ENCODE measurements at places on chromosomes 3 and 15.

GRCh38 chr3:113783980-113784379 is 37.1 kb downstream of the ATP6V1A start:
- no peak for DNase-seq

DNA sequence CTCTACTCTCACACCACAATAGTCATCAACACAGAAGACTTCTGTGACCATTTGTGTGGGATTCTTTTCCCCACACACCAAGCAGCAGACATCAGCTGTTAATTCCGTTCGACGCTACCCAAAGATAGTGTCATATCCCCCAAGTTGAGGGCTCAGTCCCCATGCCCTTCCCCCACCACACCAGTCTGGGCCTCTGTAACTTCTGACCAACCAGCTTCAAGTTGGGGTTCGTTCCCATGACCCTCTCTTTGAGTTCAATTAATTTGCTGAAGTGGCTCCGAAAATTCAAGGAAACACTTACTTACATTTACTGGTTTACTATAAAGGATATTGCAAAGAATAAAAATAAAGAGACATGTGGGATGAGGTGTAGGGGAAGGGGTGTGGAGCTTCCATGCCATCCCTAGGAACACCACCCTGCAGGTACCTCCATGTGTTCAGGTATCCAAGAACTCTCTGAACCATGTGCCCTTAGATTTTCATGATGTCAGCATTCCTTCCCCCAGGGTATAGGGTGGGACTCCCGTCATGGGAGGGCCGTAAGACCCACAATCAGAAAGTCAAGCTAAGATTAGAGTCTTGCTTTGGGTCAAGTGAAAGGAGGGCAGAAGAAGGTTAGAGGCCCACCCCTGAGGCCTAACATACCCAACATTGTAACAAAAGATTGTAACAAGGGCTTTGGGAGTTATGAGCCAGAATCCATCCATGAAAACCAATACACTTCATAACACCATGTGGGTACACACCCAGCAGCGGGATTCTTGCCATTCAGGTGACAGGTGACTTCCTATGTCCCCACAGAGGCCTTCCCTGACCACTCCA is 82.7 kb downstream of the BTLA start:
- DNase-seq = no peak

DNA sequence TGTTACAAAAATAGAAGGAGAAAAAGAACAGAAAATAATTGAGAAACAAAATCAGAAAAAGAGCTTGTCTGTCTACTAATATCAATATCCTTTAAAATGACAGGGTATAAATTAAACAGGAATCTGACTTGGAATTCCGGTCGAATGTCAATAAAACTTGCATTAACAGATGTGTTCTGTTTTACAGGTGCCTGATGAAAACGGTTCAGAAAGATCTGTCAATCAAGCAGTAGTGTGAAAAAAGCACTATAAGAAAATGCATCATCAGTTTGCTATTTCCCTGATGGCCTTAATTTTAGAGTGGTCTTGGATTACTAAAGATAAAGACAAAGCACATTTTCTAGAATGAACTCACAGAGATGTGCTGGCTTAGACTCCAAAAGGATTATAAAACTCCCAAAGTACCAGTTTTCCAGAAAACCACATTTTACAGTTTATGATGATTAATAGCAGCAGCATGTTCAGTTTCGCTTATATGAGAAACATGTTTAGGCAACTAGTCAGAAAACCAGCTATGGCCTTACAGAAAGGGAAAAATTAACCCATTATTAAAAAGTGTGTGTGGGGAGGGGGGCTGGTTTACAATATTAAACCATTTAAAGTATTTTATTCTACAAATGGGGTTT is 8.2 kb upstream of the C3orf38 start:
- DNase-seq = no peak

DNA sequence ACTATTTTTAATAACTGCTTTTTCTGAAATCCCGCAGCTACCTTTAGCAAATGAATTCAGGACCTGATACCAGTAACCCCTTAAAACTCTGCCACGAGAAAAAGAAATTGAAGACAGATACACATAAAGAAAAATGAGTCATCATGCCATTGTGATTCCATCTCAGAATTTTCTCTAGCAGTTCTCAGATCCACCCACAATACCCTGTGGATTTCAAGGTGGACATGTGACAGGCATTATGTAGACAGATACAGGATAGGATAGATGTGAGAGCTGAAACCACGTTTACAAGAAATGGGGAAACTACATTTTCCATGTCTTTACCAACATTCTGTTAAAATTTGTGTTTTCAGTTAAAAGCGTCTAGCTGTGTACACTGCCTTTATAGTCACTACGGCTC is 291.9 kb upstream of the NR2F2 start:
- no peak for DNase-seq

- no peak for DNase-seq
These were observed 270.4 kb downstream of the ZBBX start for GRCh38 chr3:167109746-167110145.

GRCh38 chr15:83587091-83587490 is 66.8 kb upstream of the ADAMTSL3 start:
- no peak for DNase-seq

DNA sequence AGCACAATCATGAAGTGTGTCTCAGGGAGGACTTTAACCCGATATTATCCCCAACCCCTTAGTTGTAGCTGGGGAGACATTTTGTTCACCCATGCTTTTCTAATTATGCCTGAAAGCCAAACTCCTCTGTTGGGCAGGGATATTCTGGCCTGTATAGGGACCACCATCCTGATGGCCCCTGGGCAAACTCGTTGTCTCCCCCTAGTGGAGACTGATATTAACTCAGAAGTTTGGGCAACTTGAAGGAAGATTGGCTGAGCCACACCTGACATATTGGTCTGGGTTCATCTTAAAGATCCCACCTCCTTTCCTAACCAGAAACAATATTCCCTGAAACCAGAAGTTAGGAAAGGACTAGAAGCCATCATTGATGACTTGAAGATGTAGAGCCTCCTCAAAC is 42.3 kb downstream of the TM4SF18 start:
- no peak for DNase-seq

DNA sequence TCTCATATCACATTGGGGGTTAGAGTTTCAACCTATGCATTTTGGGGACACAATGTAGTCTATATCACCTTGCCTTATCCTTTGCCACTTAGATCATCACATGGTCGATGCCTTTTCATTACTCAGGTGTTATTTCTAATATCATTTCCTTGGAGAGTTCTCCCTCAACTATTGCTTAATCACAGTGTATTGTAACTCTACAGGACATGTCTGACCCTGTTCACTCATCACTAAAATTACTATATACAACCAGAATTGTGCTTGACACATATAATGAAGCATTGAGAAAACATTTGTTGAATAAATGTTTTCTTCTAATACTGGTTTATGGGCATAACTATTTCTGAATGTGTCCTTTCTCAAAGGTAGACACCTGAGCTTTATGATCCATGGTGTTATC is 207.4 kb downstream of the EPHA6 start:
- DNase-seq = no peak

DNA sequence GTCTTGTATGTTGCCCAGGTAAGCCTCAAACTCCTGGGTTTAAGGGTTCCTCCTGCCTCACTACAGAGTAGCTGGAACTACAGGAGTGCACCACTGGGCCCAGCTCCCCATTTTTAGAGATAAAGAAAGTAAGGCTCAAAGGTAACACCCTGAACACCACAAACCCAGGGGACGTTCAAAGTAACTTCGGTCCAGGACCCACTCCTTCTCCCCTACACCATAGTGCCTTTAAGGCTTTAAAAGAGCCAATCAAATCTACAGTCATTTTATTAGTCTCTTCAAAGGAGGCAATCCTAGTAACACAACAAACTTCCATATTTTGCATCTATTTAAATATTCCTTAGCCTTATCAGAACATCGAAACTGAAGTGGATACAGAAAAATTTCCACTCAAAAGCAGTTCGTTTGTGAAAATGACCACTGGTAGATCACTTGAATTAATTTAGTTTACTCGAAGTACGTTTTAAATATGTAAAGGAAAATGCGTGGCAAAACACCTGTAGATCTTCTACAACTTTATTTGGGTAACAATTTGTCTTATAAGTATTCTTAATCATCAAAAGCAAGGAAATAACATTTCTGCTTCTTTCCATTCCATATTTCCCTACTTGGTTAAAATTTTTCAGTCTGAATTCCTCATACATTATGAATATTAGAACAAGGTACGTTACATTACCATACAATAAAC is 1.8 kb downstream of the STAG1 start:
- no peak for DNase-seq

- DNase-seq = no peak
These were observed 33.6 kb downstream of the PLA2G4D start for GRCh38 chr15:42060797-42061196.

- DNase-seq = no peak
These were observed 256.0 kb upstream of the CTDSPL start for GRCh38 chr3:37605572-37606153.

- no peak for DNase-seq
These were observed 18.7 kb downstream of the CRBN start for GRCh38 chr3:3160826-3161225.

- DNase-seq = no peak
These were observed 38.9 kb downstream of the ACAP2 start for GRCh38 chr3:195403841-195404408.

DNA sequence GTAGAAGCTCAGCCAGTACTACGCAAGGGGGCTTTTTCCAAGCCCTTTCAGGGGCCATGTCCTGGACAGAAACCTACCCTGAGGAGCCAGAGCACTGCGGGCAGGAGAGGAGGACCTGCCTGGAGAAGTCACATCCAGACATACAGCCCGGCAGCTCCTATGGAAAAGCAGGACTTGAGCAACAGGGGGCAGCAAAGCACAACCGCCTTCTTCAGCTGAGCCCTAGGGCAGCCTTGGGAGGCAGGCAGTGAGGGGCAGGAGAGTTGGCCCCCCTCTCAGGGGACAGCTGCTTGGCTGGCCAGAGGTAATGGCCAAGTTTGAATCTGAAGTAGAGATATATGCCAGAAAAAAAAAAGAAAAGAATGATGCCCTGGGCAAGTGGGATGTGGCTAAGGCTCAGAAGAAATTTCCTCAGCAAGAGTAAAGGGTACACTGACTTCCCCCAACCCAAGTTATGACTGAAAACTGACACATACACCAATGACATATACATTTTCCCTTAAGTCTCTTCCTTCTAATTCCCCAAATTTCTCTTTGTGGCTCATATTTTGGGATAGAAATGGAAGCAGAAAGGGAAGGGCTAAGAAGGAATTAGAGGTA is 56.9 kb downstream of the CYP19A1 start:
- no peak for DNase-seq

DNA sequence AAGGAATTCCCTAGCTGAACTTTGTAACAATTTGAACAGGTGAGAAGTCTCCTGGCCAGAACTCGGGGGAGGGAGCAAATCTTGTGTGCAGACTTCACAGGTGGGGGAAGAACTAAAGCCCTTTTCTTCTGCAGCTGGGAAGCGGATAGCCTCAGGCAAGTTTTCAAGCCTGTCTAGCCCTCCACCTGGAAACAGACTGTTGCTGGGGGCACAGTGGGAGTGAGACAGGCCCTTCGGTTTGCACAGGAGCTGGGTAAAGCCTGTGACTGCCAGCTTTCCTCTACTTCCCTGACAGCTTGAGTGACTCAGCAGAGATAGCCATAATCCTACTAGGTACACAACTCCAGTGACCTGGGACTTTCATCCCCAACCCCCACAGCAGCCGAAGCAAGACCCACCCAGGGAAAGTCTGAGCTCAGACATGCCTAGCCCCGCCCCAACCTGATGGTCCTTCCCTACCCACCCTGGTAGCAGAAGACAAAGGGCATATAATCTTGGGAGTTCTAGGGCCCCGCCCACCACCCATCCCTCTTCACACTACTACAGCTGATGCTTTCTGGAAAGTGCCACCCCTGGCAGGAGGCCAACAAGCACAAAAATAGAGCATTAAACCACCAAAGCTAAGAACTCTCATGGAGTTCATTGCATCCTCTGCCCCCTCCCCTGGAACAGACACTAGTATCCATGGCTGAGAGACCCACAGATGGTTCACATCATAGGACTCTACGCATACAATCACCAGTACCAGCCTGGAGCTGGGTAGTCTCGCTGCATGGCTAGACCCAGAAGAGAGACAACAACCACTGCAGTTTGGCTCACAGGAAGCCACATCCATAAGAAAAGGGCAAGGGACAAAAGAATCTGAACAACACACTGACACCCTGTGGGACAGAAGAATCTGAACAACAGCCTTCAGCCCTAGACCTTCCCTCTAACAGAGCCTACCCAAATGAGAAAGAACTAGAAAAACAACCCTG is 479.0 kb downstream of the RAP2B start:
- no peak for DNase-seq

GRCh38 chr15:49066372-49066771 is 20.1 kb upstream of the SECISBP2L start:
- DNase-seq = no peak

GRCh38 chr3:41080141-41080540 is 119.2 kb upstream of the CTNNB1 start:
- DNase-seq = no peak

DNA sequence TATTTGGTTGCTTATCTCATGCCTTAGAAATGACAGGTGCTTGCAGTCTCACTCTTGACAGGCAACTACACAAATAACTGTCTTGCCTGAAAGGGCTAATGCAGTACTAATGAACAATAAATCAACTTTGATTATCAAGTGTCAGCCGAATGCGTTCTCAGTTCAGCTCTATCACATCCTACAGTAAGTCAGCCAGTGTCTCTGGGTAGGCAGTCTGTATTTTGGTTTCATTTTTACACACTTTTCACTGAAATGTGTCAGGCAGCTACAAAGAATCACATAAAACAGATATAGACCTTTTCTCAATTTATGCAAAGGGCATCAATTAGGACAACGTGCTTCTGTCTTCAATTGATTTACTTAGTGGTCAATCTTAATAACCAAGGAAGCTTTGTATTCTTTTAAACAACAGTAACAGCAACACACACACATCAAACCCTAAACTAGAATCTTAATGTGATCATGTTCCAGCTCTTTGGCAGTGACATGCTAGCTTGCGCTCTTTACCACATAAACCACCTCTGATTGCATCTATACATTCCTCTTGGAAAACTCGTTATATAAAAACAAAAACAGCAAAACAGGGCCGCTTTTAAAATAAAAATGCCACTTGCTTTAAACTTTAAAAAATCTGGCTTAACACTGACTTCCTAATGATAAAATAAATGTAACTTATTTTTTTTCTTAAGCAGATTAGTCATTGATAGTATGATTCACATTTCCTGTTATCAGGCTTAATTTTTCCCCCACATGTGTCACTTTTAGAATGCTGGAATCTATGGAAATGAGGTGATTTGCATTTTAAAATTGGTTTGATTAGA is 520.4 kb downstream of the FOXP1 start:
- DNase-seq = no peak

GRCh38 chr15:79450648-79451047 is 18.5 kb downstream of the MINAR1 start:
- no peak for DNase-seq

DNA sequence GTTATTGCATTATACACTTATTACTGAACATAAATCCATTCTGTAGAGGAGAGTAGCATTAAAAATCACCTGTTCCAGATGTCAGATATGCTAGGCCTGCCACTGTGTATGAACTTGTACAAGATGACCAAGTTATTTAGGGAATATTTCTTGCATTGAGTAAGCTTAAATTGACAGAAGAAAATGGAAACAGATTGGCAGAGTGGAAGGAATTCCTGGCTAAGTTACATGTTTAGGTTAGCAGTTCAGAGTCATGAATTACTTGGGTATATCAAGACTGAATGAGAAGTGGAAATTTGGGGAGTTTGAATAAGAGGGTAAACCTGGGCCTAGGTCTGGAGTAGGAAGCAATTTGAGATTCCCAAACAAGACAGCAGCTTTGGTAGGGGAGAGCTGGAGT is 44.6 kb downstream of the ARHGAP31 start:
- DNase-seq = no peak

Measured in NCI-H187 (cell line).